ENCODE measurements at places on chromosomes 3 and 15.

DNA sequence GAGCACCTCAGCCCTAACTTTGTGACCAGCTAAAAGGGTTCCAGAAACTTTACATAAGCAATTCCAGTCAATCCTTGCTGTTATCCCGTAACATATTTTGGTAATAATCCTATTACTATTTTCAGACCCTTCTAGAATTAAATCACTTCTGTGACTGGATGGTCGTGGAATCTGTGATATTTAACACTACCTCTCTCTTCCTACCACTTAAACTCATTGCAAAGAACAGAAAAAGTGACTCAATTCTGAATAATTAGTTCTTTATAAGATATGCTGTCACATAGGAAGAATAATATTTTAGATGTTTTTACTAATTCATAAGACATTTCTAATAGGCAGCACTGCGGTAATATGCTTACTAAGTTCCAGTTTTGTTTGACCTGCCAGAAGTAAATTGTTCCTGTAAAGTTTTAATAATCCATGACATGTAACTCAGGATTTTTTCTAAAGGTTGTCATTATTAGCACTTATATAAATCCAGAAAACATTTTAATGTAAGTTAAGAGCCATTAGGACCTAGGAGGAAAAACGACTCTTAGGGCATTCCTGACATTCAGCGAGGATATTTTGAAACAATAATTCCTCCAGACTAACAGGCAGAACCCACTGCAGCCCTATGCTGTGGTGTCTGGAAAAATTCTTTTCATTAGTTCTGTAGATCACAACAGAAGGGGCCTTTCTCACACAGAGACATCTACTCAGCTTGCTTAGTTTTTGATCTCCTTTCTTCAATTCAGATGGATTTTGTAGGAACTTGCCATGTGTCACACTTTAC, 113.3 kb upstream of the MBNL1 start:
- DNase-seq: no peak

GRCh38 chr15:86743283-86743903, 663.7 kb downstream of the AGBL1 start:
- no peak for DNase-seq

DNA sequence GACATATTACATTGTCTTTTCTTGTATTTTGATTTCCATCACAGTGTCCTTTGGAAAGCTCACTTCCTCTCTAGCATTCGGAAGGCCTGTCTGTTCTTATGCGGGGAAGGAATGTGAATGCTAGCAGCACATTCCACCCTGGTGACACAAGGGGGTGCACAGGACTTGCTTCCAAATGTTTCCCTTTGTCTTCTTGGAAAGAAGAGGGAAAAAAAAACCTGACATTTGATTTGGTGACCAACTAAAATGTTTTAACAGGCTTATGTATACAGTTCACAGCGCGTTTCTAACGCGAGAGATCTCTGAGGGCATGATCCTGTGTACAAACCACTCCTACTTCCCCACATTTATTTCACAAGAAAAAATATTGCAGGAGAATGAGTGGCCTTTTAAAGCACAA, 107.6 kb upstream of the FXR1 start:
- no peak for DNase-seq

GRCh38 chr15:77143616-77144015, 72.7 kb upstream of the TSPAN3 start:
- no peak for DNase-seq

DNA sequence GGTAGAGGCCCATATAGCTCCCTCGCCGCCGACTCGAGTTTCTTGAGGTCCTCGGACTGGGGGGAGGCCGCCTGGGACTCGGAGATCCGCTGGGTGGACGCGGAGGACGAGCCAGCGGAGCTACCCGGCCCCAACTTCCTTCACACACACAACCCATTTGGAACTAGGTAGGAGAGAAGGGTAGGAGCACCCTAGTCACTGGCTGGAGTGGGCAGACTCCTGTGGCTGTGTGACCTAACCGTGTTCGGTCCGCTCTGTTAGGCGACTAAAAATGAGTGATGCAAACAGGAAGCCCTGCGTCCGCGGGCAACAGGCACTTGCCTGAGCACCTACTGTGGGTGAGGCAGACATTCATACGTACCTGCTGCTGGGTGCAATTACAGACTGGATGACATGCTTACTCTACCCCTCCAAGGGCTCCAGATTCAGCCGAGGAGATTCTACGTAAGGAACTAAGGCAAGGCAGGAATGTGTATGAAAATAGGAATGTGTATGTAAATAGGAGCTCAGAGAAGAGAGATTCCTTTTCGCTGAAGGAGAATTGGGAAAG, 4.6 kb upstream of the SIN3A start:
- DNase-seq: no peak

DNA sequence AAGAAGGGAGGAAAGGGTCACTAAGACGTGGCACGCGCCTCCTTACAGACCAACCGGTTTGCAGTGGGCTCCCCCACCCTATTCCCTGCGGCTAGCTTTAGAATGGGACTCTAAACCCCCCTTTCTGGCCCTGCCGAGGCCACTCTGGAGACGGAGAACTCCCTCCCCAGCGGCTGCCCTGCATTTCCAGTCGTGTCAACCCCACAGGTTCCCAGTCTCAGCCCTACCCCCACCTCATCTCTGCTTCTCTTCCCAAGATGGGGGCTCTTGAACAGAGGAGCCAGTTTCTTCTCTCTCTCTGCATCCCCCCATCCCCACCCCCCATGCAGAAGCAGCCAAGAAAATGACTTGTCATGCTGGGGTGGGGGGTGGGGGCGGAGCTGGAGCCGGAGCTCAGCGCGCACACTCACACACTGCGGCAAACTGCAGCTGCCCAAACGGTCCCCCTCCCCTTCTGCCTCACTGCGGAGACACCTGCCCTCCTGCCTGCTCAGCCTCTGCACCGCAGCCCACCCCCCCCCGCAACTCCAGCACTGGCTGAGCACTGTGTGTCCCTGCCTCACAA, 871 bp downstream of the MAP1A start:
- no peak for DNase-seq

GRCh38 chr15:85551221-85551832, 170.9 kb downstream of the AKAP13 start:
- DNase-seq: no peak

DNA sequence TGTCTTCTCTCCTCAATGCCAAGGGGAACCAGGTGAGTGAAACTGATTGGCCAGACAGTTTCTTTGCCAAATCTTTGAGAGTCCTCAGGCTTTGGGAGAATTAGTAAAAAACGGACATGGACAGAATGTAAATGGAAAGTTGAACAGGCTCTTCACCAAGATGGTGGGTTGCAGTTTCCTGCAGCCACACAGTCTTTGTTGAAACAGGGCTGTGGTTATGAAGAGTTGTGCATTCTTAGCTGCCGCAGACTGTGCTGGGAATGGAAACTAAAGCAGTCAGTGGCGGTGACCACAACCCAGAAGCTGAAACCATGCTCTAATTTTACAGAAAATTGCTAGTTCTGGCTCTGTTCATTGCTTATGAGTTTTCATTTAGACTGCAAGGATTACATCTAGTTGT, 42.1 kb upstream of the TASOR start:
- DNase-seq: no peak

DNA sequence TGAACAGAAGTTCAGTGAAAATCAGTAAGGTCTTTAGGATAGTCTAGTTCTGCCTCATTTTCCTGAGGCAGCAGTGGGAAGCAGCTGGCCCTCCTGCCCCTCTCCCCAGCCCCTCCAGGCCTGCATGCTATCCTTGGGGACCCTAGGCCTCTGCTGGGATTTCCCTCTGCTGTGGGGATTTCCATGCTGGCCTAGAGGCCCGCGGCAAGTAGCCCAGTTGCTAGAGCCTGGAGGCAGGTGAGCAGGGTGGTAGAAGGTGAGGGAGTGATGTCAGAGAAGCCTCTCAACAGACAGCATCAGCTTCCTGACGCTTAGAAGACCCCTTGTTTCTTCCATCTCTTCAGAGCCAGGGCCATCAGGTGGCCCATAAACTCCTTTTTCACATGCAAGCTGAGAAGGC, 305.8 kb upstream of the THBS1 start:
- no peak for DNase-seq

DNA sequence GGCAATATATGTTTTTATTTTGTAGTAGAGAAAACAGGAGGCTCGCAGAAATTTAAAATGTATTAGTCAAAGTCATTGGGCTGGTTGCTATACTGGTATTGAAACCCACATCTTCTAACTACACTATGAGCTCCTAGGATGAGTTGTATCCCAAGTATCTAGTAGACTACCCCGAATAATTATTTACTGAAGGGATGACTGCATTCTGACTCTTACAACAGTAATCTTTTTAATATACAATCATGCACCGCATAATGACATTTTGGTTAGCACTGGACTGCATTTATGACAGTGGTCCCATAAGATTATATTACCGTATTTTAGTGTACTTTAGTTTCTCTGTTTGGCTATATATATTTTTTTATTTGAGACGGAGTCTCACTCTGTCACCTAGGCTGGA, 15.3 kb downstream of the PIGB start:
- DNase-seq: no peak
